ENCODE measurements at places on chromosomes 5 and 9.
A peak's percentile ranks its signal among the peaks of the same experiment; 100 is the strongest.

GRCh38 chr9:63817622-63818518, 1467.1 kb downstream of the FOXD4L5 start:
- DNase-seq: no peak

DNA sequence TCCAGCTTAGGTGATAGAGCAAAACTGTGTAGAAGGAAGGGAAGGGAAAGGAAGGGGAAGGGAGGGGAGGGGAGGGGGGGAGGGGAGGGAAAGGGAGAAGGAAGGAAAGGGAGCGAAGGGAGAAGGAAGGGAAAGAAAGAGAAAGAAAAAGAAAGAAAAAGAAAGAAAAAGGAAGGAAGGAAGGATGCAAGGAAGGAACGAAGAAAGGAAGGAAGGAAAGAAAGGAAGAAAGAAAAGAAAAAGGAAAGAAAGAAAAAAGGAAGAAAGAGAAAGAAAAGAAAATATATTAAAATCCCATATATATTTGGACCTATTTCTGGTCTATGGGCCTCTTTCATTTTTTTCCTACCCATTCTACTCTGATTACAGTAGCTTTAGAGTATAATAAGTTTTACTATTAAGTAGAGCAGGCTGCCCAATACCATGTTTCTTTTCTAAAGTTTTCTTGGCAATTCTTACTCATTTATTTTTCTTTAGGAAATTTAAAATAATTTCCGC, 229.1 kb downstream of the AUH start:
- no peak for DNase-seq

DNA sequence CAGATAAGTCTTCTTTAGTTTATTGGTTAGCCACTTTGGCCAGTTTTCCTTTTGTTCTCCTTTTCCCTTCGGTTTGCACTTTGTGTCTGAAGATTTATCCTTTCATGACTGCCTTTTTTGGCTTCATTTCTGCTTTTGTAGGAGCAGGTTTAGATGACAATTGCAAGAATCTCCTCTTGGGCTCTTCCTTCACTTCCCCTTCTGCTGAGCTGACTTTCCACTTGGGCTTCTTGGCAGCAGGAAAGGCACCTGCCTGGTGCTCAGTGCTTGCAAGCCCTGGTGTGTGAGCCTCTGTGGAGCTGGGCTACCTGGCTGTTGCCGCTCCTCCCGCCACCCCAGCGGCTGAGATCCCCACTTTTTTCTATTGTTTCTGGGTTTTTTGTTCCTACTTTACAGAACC, 7.3 kb downstream of the CCDC112 start:
- DNase-seq: no peak

- no peak for DNase-seq
These were observed 55.2 kb upstream of the SHISAL2B start for GRCh38 chr5:64634997-64635686.

- peak; percentile 16 for DNase-seq
These were observed 30.4 kb downstream of the MVB12B start for GRCh38 chr9:126357074-126357473.

DNA sequence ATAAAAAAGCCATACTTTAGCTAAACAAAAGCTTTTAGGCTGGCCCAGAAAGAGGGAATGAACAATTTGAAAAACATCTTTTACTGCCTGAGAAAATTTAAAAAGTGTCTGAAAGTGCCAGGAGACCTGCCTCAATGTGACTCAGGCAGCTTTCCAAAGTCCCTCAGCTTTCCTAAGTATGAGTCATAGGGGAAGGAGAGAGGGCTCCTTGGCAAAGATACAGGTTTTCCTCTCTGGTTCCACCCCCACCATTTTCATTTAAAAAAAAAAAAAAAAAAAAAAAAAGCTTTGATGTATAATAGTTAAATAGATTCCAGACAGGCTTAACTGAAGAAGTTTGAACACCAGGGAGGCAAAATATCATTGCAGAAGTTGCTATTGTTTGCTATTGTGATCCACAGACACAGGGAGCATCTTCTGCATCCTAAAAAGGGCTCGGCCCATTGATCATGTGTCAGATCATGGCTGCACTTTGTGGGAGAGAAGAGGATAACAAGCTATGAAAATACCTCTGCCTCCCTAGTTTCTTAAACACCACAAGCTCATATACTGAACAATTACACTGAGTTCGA, 71.5 kb downstream of the MRPS27 start:
- peak; percentile 44 for DNase-seq

- no peak for DNase-seq
These were observed 102.7 kb downstream of the EHMT1 start for GRCh38 chr9:137721479-137721878.

GRCh38 chr5:5132693-5133295, 7.3 kb upstream of the ADAMTS16 start:
- DNase-seq: no peak
